ENCODE measurements at places on chromosomes 3 and 15.
A peak's percentile ranks its signal among the peaks of the same experiment; 100 is the strongest.

GRCh38 chr3:192826214-192827006 lies 91.2 kb downstream of the MB21D2 start:
- no peak for DNase-seq

GRCh38 chr3:76646921-76647562 lies 392.9 kb upstream of the ROBO2 start:
- DNase-seq: no peak

- DNase-seq: no peak
Observed at GRCh38 chr3:43309372-43310305, 23.3 kb downstream of the SNRK start.

DNA sequence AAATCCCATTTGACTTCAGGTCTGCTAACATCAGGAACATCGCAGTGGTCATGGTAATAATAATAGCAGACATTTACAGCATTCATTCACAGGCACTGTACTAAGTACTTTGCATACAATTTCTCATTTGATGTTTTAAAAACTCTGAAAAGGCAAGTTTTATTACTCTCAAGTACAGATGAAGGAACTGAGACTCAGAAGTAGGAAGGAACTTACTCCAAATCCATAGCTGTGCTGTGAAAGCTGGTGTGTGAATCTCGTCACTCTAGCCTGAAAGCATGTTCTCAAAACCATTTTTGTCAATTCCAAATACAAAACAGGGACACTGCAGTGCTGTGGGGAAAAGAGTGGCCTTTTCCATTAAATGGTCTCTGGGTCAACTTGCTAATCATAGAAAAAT lies 179.9 kb downstream of the FAM43A start:
- DNase-seq: no peak

DNA sequence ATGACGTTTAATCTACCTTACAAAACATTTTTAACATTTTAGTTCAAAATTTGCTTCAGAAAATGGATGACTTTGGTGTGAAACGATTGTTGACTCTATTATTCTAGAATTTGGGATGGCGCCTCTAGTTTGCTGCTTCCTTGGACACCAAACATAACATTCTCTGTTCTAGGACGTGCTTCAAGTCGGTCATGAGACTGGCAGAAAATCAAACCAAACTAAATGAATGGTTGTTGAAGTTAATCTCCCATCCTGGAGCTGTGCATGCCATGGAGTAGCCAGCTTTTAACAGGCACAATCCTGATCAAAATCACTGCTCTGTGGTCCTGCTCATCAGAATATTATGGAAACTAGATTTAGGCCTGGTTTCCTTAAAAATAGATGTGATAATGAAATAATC lies 9.6 kb upstream of the LRRFIP2 start:
- DNase-seq: no peak

GRCh38 chr15:29925227-29926082 lies 103.2 kb upstream of the TJP1 start:
- DNase-seq: peak; percentile 48

- DNase-seq: no peak
Observed at GRCh38 chr15:51111061-51111460, 16.4 kb upstream of the TNFAIP8L3 start.

- DNase-seq: no peak
Observed at GRCh38 chr3:148698190-148698810, 597 bp downstream of the AGTR1 start.

DNA sequence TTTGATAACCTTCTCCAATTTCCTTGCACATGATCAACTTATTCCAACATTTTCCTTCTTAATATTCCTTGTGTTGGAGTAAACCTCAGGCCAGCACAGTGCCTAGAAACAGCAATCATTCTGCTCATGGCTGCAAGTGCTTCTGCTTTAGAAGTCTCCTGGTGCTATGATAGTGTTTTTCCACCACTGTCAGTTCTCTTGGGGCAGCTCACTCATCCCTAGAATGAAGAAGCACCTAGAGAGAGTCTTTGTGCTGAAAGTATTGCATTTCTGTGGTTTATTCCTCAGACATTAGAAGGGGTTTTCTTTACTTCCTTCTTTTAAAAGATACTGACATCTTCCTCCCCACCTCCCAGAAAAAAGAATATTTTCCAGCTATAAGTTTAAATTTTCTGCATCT lies 183.5 kb downstream of the RYR3 start:
- DNase-seq: no peak

DNA sequence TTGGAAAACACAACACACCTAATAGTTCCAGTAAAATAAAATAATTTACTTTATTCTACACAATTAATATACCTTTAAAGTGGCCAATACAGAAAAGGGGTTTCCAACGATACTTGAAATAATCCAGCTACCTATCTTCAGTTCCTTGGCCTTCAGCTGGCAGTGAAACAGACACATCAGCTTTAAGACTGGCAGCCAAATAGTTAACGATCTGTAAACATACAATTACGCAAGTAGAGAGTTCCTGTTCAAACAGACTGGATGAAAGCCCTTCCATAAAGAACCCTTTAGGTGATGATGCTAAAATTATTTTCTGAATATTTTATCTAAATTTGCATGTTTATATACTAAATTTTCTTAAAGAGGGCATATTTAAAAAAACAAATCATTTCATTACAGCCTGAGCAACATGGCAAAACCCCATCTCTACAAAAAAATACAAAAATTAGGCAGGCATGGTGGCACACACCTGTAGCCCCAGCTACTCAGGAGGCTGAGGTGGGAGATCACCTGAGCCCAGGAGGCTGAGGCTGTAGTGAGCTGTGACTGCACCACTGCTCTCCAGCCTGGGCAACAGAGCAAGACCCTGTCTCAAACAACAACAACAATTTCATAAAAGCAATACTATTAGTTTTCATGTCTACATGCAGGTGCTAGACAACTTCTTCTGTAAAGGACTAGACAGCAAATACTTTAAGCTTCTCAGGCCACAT lies 12.9 kb downstream of the DYNC1LI1 start:
- DNase-seq: no peak

- DNase-seq: no peak
Observed at GRCh38 chr3:67617518-67617917, 36.9 kb downstream of the SUCLG2 start.

Data from hindlimb muscle (tissue), 1 donor.